ENCODE measurements at places on chromosomes 13 and 19.

- peaks cover 41% of the 10 kb centered on the region for H3K36me3 ChIP-seq
- no peaks in the 10 kb centered on the region for H3K27me3 ChIP-seq
- no peaks in the 10 kb centered on the region for H3K4me1 ChIP-seq
Observed at GRCh38 chr19:16379521-16380313, 55.1 kb downstream of the KLF2 start.

DNA sequence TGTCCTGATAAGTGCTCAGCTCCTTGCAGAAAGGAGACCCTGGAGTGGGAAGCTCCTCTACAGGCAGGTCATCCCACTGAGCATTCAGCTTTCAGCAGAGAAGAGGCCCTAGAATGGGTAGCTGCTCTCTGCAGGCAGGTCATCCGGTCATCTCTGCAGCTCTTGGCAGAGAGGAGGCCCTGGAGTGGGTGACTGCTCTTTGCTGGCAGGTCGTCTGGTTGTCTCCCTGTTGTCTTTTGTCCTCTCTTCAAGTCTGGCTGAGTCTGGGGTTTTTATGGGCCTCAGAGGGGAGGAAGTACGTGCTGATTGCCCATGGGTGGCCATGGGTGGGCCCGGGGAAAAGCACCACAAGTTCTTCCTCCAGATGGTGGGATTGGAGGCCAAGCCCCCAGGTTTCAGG lies 250.3 kb upstream of the EDNRB start:
- no peak for DNase-seq
- H3K27me3 ChIP-seq = no peaks in the 10 kb centered on the region
- H3K36me3 ChIP-seq = no peaks in the 10 kb centered on the region
- H3K4me3 ChIP-seq = no peak overlapping the region
- H3K27ac ChIP-seq = no peak overlapping the region
- H3K4me1 ChIP-seq = no peaks in the 10 kb centered on the region

GRCh38 chr19:7088999-7089398 lies 19.5 kb downstream of the ZNF557 start:
- H3K36me3 ChIP-seq = peaks cover 12% of the 10 kb centered on the region
- H3K27me3 ChIP-seq = no peaks in the 10 kb centered on the region
- no peaks in the 10 kb centered on the region for H3K4me1 ChIP-seq
- no peak overlapping the region for H3K27ac ChIP-seq
- DNase-seq = no peak

DNA sequence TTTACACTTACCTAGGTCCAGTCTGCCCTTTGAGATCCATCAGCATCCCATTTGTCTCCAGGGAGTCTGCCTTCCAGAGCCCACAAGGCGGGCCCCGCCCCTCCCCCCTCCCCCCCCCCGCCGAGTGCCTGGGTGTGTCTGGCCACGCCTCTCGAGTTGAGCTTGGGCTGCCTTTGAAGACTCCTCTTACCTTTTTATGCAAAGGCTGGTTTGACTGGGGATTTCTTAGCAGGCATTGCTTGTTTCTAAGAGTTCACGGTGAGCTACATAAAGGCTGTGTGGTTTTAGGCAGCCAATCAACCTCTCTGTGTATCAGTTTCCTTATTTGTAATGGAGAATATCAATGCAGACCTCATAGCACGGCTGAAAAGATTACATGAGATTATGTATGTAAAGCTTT lies 11.3 kb downstream of the GPR12 start:
- no peak for DNase-seq
- no peaks in the 10 kb centered on the region for H3K36me3 ChIP-seq
- H3K4me1 ChIP-seq = no peaks in the 10 kb centered on the region
- no peaks in the 10 kb centered on the region for H3K27me3 ChIP-seq
- H3K27ac ChIP-seq = no peak overlapping the region

GRCh38 chr19:43439032-43439708 lies 24.5 kb downstream of the TEX101 start:
- no peak for DNase-seq
- H3K4me1 ChIP-seq = peaks cover 13% of the 10 kb centered on the region
- H3K36me3 ChIP-seq = no peaks in the 10 kb centered on the region
- H3K27ac ChIP-seq = peak overlapping the region; percentile 3
- no peak overlapping the region for H3K4me3 ChIP-seq
- H3K27me3 ChIP-seq = no peaks in the 10 kb centered on the region

- H3K4me3 ChIP-seq = no peak overlapping the region
- H3K36me3 ChIP-seq = peaks cover 24% of the 10 kb centered on the region
- H3K27me3 ChIP-seq = no peaks in the 10 kb centered on the region
- no peak for DNase-seq
Observed at GRCh38 chr13:113216254-113217048, 7.0 kb downstream of the CUL4A start.

DNA sequence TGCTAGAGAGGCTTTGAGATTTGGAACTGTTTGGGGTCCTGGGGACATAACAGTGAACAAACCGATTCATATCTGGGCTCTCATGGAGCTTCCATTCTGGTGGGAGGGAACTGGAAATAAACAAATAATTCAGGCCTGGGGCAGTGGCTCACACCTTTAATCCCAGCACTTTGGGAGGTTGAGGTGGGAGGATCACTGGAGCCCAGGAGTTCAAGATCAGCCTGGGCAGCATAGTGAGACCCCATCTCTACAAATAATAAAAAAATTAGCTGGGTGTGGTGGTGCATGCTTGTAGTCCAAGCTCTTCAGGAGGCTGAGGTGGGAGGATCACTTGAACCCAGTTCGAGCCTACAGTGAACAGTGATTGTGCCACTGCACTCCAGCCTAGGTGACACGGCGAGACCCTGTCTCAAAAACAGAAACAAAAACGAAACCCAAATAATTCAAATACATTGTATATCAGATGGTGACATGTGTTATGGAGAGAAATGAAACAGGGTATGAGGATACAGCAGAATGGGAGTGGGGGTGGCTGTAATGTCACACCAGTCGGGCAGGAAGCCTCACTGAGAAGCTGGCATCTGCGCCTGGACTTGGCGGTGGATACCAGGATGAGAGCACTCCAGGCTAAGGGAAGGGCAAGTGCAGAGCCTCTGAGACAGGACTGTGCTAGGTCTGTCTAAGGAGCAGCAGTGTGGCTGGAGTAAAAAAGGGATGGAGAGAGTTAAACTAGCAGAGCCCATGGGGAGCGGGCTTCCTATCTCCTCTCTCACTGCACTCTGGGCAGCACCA lies 131.1 kb upstream of the ZNF536 start:
- H3K27me3 ChIP-seq = no peaks in the 10 kb centered on the region
- no peaks in the 10 kb centered on the region for H3K36me3 ChIP-seq

DNA sequence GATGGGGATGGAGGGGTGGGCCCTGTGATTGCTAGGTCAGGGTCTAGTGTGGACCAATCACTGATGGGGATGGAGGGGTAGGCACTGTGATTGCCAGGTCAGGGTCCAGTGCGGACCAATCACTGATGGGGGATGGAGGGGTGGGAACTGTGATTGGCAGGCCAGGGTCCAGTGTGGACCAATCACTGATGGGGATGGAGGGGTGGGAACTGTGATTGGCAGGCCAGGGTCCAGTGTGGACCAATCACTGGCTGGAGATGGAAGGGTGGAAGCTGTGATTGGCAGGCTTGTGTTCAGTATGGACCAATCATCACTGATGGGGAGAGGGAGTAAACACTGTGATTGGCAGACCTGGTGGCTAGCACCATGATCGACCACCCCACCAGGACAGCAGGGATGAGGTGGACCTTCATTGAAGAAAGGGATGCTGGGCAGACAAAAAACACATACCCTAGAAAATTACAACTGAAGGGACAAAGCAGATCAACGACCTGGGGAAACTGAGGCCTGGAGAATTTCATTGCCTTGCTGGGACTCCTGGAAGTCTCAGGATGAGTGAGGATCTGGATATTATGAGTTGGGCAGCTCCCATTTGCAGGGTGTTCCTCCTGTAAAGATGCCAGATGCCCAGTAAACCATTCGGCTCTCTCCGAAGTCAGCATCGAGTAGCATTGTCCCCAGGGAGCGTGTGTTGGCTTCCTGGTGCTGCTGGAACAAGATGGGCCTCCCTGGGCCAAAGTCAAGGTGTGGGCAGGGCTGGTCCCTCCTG lies 15.5 kb downstream of the TMPRSS9 start:
- H3K36me3 ChIP-seq = no peaks in the 10 kb centered on the region
- no peaks in the 10 kb centered on the region for H3K27me3 ChIP-seq
- no peak overlapping the region for H3K27ac ChIP-seq
- no peaks in the 10 kb centered on the region for H3K4me1 ChIP-seq

DNA sequence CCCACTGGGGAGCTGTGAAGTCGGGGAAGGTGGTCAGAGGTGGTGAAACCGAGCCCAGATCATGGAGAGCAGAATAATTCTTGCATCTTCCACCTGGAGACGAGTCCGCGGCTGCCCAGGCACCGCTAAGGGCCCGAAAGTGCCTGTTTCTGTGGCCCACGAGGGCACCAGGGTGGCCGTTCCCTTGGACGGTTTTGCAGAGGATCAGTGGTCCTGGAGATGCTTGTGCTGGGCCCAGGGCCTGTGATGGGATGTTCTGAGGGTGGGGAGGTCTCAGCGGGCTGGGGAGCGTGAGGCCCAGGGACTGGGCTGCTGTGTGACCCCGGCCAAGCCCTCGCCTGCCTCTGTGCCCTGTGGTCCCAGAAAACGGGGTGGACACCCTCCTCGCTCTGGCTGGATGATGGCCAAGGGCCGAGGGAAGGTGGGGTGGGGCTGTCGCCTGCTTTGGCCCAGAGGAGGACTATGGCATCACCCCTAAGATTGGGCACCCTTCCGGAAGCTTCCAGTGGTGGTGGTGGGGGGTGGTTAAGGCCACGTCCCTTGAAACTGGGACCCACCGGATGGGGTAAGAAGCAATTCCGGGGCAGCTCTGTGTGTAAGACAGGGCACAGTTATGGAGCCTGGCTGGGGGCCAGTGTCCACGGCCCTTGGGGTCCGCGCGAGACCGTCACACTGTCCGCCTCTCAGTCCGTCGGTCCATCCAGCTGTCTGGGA lies 51.3 kb upstream of the NFIC start:
- no peaks in the 10 kb centered on the region for H3K36me3 ChIP-seq
- no peak for DNase-seq
- no peaks in the 10 kb centered on the region for H3K4me1 ChIP-seq
- H3K27ac ChIP-seq = no peak overlapping the region

DNA sequence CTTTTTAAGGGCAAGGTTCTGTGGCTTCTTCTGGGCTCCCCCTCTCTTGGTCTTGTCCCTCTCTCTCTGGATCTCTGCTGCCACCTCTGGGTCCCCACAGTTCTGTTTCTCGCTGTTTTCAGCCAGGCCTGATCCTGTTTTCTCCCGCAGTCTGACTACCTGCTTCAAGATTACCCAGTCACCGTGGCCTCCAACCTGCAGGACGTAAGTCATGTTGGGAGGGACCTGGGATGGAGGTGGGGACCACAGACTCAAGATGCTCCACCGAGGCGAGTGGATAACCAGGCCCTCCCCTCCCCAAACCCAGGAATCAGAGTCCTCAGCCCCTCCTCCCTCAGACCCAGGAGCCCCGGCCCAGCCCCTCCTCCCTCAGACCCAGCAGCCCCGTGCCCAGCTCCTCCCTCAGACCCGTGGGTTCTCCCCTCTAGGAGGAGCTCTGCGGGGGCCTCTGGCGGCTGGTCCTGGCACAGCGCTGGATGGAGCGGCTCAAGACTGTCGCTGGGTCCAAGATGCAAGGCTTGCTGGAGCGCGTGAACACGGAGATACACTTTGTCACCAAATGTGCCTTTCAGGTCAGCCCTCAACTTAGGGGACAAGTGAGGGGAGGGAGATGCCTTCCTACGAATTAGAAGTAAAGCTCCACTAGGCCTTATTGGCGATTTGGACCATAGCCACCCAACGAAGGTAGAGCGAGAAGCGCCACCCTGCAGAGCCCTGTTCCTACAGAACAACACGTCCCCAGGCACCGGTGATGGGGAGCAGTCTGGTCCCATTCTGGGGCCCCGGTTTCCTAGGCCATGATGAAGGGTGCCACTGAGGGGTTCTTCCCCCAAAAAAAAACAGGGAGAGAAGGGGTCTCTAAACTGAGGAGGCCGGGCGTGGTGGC lies 2.2 kb downstream of the FLT3LG start:
- no peaks in the 10 kb centered on the region for H3K4me1 ChIP-seq
- H3K4me3 ChIP-seq = no peak overlapping the region
- no peaks in the 10 kb centered on the region for H3K36me3 ChIP-seq

DNA sequence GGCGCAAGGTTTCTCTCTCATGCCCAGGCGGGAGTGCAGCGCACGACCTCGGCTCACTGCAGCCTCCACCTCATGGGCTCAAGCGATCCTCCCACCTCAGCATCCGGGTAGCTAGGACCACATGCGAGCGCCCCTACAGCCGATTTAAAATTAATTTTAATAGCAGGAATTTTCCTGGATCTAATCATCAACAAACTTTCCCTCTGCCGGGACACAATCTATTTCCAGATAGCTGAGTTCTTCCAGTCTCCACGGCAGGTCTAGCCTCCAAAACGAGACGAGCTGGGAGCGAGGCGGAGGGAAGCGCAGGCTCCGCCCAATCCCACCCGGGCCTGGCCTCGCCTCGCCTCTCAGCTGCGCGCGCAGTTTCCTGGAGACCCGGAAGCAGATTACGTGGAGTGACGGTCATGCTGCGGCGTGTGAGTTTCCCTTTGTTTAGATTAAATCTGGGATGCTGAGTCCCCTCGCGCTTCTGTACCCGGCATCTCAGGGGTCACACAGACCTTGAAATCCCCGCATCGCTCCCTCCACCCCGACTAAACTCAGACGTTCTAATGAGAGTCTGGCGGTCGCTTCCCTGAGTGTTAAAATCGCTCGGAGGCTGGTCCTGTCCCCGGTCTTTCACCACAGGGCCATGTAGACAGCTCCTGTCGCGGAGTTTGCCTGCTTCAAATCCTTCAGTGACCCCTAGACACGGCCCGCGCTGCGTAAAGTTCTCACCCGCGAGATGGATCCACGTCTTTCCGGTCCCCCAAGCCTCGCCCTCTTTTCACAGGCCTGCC lies at the start of gene ZNF880:
Gene ZNF880 (plus strand): TSS at position 365 of the 782 bp plus-strand sequence. CDS start 43 bp downstream, at position 408.
- no peaks in the 10 kb centered on the region for H3K4me1 ChIP-seq
- peak within 1 kb of the TSS; percentile 92 for H3K27ac ChIP-seq
- H3K27me3 ChIP-seq = no peaks in the 10 kb centered on the region
- peaks cover 33% of the 10 kb centered on the region for H3K36me3 ChIP-seq

GRCh38 chr13:50053844-50054243 lies 38.6 kb downstream of the KCNRG start:
- no peaks in the 10 kb centered on the region for H3K36me3 ChIP-seq
- no peak for DNase-seq
- H3K27me3 ChIP-seq = no peaks in the 10 kb centered on the region
- no peak overlapping the region for H3K27ac ChIP-seq

DNA sequence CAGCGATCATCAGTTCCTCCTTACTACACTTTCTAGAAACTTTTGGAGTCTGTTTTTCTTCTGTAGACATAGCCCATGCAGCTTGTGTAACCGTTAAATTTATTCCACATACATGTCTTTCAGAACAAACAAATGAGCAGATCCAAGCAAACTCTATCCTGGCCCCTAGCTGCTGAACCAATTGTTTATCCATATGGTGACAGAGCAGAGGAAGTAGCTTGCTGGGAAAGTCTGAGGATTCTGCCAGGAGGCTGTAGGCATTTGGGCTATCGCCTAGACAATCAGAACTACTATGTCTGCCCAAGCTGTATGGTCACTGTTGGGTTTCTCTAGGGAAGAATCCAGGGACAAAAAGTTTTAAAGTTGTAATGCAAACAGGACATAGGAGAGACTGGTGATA lies 343.7 kb downstream of the SPRY2 start:
- no peaks in the 10 kb centered on the region for H3K4me1 ChIP-seq
- DNase-seq = no peak
- H3K4me3 ChIP-seq = no peak overlapping the region
- H3K36me3 ChIP-seq = no peaks in the 10 kb centered on the region
- no peak overlapping the region for H3K27ac ChIP-seq
- no peaks in the 10 kb centered on the region for H3K27me3 ChIP-seq
